ENCODE measurements at places on chromosomes 11 and 22. TPM values are rescaled to one million over a fixed set of nuclear protein-coding genes. Genes with fewer than 3 reads are reported as not detected.

The CDC42BPG gene
- 0.34 TPM for total RNA-seq

The FERMT3 gene
- total RNA-seq = 6.5 TPM

The NOX4 gene
- 59.8 TPM for total RNA-seq

The CRYBA4 gene
- not detected for total RNA-seq

The TRPT1 gene
- 24.1 TPM for total RNA-seq

The MISFA gene
- 1.0 TPM for total RNA-seq

The KCNQ1 gene
- not detected for total RNA-seq

The RTN4R gene
- total RNA-seq = 2.7 TPM

The CELSR1 gene
- 45.6 TPM for total RNA-seq

The OVOL1 gene
- total RNA-seq = not detected

The LINC01488 gene
- not detected for total RNA-seq

The SERPING1 gene
- total RNA-seq = 0.19 TPM

The MRGPRX4 gene
- 0.51 TPM for total RNA-seq

The MLC1 gene
- not detected for total RNA-seq

The UPK3A gene
- not detected for total RNA-seq

The GSC2 gene
- total RNA-seq = not detected

The NLRP14 gene
- not detected for total RNA-seq

The ZDHHC8 gene
- 9.0 TPM for total RNA-seq

The OR51G1 gene
- not detected for total RNA-seq

The FIBIN gene
- total RNA-seq = 0.05 TPM

The MS4A1 gene
- not detected for total RNA-seq

The C11orf65 gene
- 0.09 TPM for total RNA-seq

The ANGPTL5 gene
- not detected for total RNA-seq

The EXPH5 gene
- under 0.01 TPM for total RNA-seq

The B4GALNT4 gene
- 5.6 TPM for total RNA-seq

The ARCN1 gene
- 180 TPM for total RNA-seq

The FJX1 gene
- 44.5 TPM for total RNA-seq

The OR4D5 gene
- total RNA-seq = not detected

The MAP6 gene
- 0.51 TPM for total RNA-seq

The LYVE1 gene
- total RNA-seq = 64.6 TPM

The OR6T1 gene
- total RNA-seq = not detected

The MRGPRF gene
- 0.05 TPM for total RNA-seq

The OR9Q1 gene
- not detected for total RNA-seq

The OR56A1 gene
- total RNA-seq = 0.14 TPM

The OR8D4 gene
- total RNA-seq = not detected

The RHBDD3 gene
- 27.1 TPM for total RNA-seq

The NXPE4 gene
- not detected for total RNA-seq

The ANO5 gene
- total RNA-seq = under 0.01 TPM

The MAPK12 gene
- 118 TPM for total RNA-seq

The RBMXL2 gene
- not detected for total RNA-seq

The SCO2 gene
- 2.3 TPM for total RNA-seq

The LDHAL6A gene
- not detected for total RNA-seq

The AQP11 gene
- 0.68 TPM for total RNA-seq
